ENCODE measurements at places on chromosomes 16 and 17. TPM values are rescaled to one million over a fixed set of nuclear protein-coding genes. Genes with fewer than 3 reads are reported as not detected.

DNA sequence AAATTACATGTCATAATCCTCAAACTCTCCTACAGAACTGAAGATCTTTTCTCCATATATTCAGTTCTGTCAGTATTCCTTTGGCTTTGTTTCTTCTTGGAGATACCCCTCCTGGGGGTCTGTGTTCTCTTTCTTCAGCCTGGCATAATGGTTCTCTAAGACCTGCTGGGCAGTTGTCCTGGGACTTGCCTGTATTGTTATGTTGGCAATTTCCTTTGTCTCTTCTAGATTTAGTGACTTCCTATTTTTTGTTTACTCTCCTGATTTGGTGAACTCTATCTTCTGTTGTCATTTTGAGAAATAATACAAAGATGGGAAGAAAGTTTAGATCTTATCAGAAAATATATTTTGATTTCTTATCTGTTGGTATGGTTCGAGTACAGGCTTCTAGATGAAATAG, 127.8 kb downstream of the GOSR1 start:
- no peak for DNase-seq

Gene TEX14
- total RNA-seq = 0.30 TPM

Gene EVPL
- total RNA-seq = 0.11 TPM

DNA sequence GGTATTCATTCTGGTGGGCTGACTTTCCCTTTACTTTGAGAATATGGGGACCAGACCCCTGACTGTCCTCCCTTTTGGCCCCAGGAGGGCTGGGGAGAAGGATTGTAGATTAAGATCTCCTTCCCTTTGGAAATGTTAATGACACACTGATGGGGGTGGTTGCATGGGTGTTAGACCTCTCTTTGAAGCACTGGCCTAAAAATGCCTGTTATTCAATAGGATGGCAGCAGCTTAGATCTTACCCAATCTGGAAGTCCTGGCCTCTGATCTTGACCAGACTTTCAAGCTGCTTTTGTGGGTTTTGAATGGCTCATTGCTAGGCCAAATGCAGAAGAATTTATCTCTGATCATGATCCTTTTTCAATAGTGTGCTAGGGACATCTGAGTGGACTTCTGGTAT, 25.7 kb downstream of the MAP3K3 start:
- no peak for DNase-seq

Gene NPIPB2
- total RNA-seq = 0.73 TPM

Measured in Right ventricle myocardium inferior (tissue), 1 donor.